ENCODE measurements at places on chromosomes 7 and 10.

DNA sequence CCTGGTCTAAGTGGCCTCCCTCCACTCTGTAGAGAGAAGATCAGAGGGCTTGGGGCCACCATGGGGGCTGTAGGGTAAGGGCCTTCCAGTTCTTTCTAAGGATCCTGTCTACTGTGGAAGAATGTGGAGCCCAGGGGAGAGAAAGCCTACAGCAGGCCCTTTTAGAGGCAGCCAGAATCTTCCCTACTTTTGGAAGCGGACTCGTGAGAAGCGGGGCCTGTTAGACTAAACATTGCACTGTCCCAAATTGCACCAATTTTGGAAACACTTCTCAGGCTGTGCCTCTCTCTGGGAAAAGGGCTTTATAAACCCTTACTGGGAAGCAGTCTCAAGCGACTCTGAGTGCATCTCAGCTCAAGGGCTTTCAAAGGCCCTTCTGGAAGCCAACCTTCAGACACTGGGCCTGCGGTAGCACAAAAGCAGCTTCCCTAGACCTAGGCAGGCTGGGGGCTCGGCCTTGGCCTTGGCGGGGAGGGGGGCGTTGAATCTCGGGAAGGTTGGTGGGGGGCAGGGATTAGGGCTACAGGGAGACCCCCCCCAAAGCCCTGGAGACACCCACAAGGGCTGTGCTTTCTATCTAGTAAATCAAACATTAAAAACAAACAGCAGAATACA is 298.1 kb downstream of the GFRA1 start:
- DNase-seq = no peak

- DNase-seq = no peak
Observed at GRCh38 chr10:33883881-33884280, 549.4 kb upstream of the NRP1 start.

- no peak for DNase-seq
Observed at GRCh38 chr7:43877968-43878864, 8.9 kb upstream of the MRPS24 start.

DNA sequence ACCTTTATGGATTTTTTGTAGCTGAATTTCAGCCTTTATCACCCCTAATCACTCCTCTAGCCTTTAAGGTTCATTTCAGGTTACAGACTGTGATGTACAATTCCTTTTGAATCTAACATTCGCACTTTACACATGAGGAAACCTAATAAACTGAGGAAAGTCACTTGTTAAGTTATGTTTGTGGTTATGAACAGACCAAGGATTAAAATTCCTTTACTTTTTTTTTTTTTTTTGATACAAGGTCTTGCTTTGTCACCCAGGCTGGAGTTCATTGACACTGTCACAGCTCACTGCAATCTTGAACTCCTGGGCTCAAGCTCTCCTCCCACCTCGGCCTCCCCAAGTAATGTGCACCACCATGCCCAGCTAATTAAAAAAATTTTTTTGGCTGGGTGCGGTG is 3.6 kb downstream of the MCU start:
- no peak for DNase-seq

DNA sequence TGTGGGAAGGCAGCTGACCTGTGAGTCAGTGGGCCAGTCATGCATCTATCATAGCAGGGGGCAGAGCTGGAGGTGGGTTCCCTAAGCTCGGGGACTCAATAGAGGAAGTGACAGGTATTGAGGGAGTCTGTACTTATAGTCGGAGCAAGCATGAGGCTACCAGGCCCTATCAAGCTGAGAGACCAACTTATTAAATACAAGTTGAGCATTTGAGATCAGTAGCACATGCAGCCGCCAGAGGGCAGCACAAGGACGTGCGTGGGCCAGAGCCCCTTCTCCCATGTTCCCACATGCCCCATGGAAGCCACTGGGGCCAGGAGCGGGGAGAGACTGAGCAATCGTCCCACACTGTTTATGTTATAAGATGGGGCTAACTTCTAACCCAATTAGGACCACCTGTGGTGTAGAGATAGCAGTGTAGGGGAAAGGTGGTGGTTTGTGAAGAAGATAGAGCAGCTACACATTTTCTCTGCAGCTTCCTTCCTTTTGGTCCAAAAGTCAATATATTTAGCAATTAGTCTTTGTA is 13.0 kb upstream of the STK31 start:
- no peak for DNase-seq

DNA sequence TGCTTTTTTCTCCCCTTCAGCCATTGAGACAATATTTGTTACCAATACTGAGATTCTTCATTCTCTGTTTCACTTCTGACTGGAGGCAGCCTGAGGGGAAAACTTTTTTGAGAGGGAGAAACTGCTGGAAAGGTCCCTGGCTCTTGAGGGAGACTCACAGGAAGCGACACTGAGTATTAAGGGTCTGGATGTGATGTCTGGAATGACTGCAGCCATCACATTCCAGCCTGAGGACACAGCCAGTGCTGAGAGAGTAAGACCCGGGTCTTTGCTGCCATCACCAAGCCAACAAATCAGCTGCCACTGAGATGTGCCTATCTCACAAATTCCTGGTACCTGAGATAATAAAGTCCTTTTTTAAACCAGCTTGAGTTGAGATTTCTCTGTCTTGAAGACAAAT is 157.4 kb downstream of the DPY19L1 start:
- no peak for DNase-seq

DNA sequence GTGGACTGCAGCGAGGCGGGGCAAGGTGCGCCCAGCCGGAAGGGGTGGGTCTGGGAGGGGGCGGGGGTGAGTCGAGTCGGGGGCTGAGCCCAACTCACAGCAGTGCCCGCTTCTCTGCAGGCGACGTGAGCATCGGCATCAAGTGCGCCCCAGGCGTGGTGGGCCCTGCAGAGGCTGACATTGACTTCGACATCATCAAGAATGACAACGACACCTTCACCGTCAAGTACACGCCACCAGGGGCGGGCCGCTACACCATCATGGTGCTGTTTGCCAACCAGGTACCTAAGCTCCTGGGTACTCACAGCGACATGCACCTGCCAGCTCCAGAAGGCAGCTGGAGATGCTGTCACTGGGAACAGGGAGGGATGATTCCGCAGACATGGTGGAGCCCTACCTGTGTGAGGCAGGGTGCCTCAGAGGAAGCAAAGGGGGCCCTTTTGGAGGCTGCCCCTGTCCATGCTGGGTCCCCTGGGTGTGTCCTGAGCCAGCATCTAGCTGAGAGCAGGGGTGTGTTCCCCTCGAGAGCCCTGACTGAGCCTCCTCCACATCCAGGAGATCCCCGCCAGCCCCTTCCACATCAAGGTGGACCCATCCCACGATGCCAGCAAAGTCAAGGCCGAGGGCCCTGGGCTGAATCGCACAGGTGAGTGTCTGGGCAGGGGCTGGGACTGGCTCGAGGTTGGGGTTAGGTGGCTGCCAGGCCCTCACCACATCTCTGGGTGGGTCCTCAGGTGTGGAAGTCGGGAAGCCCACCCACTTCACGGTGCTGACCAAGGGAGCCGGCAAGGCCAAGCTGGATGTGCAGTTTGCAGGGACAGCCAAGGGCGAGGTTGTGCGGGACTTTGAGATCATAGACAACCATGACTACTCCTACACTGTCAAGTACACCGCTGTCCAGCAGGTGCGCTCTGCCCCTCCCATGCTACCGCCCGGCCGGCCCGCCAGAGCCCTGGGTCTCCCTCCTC is 12.8 kb downstream of the FLNC start:
- DNase-seq = no peak

- DNase-seq = no peak
Observed at GRCh38 chr7:16816824-16817223, 12.0 kb upstream of the AGR2 start.

DNA sequence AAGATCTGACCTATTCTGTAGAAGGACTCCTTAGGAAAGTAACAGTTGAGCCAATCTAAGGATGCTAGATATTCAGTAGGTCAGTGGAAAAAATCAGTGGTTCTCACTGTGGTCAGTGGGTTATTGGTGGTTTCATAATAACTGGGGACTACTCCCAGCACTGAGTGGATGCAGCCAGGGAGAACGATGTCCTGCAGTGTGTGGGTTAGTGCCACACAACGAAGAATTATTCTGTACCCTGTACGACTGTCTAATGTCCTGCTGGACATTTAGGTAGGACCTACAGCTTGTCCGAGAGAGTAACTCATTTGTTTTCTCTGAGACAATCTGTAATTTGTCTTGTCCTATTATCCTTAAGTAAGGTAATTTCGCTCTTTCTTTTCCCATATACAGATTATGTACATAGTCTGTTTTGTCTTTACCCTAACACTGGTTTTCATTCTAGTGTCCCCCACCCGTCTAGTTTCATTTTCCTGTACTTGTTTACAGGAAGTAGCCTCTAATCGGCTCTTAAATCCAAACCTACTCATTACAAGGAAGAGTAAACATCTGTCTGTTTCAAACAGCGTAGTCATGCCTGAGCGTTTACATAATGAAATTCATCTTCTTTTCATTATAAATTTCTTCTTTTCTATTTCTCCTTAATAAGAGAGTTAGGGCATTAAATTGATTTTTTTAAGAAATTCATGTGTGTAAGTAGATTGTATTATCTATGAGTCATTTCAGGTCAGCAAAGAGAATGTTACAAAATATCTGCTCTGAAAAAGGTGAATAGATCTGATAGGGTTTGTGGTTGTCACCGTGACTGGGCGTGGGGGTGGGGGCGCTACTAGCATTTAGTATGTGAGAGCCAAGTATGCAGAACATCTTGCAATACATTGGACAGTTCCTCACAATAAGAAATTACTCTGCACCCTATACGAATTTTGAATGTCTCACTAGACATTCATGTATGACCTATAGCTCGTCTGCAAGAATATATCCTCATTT is 8.3 kb upstream of the ZC3HAV1L start:
- peak; percentile 65 for DNase-seq

Data from NCI-H1417 treated with DMSO at 0.1 percent for 48 hours (cell line).